SJSA1 (cell line): ENCODE measurements at places on chromosomes 6 and 20. TPM values are rescaled to one million over a fixed set of nuclear protein-coding genes. Genes with fewer than 3 reads are reported as not detected.

DNA sequence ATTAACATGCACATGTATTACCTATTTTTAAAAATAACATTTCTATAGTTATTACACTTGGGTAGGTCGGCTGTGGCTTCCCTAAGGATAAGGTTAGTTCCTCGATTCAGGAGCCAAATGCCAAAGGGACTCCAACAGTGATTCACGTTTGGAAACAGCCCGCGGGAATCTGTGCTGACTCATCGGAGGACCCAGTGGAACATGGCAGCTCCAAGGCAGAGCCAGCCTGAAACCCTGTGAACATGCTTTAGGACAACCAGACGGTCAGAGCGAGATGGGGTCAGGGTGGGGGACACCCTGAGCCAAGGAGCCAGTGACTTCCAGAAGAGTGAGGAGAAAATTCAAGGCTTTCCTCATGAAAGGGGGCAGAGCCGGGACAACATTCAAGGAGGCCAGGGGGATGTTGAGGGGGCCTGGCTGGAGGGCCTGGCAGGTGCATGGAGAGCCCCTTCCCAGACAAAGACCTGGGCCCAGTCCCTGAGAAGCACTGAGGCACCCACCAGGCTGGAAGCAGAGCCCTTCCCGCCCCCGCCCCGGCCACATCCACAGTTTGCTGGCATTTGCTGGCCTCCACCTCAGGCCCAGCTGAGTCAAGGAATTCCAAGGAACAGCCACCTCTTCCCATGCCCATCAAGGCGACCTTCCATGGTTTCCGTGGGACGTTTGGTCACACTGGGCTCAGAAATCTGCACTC, 133.2 kb downstream of the SNX5 start:
- DNase-seq, result peak; percentile 64
- H3K27ac ChIP-seq, result peak overlapping the region; percentile 34
- no peak overlapping the region for H3K4me3 ChIP-seq
- no peaks in the 10 kb centered on the region for H3K27me3 ChIP-seq

FERMT1 gene
- total RNA-seq, result 0.13 TPM in 1 of 2 replicates, not detected in the other

DNA sequence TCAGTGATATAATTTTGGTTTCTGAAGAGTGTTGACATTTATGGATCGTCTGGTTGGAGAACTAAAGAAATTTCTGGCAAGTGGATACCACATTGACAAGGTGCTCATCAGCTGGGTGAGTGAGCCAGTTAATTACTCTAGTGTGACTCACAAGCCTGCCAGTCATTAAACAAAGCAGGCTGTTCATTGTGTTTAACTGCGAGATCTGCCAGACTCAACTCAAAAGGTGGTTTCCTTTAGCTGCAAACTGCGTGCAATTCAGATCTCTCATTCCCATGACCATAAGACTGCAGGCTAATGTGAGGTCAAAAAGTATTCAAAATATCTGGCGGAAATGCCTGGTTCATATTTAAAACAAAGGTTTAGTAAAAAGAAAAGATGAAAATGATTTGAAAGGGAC, 32.5 kb upstream of the IYD start:
- H3K4me3 ChIP-seq, result no peak overlapping the region
- H3K36me3 ChIP-seq, result no peaks in the 10 kb centered on the region
- H3K27ac ChIP-seq, result no peak overlapping the region
- H3K27me3 ChIP-seq, result no peaks in the 10 kb centered on the region

GRCh38 chr6:6943421-6943820, 164.3 kb upstream of the RREB1 start:
- H3K4me3 ChIP-seq, result no peak overlapping the region
- H3K36me3 ChIP-seq, result no peaks in the 10 kb centered on the region
- no peaks in the 10 kb centered on the region for H3K27me3 ChIP-seq
- no peak overlapping the region for H3K27ac ChIP-seq

- no peak for DNase-seq
- no peaks in the 10 kb centered on the region for H3K4me1 ChIP-seq
- H3K27ac ChIP-seq, result no peak overlapping the region
These were observed 238.9 kb downstream of the TBC1D7 start for GRCh38 chr6:13089296-13089994.

- no peak overlapping the region for H3K4me3 ChIP-seq
- H3K27ac ChIP-seq, result no peak overlapping the region
- DNase-seq, result no peak
- no peaks in the 10 kb centered on the region for H3K27me3 ChIP-seq
- peaks cover 8% of the 10 kb centered on the region; the same call in 1 of the 2 replicates for H3K36me3 ChIP-seq
These were observed 15.8 kb downstream of the FOXF2 start for GRCh38 chr6:1405221-1405620.
